H9 (cell line): ENCODE measurements at places on chromosomes 1 and 21. TPM values are rescaled to one million over a fixed set of nuclear protein-coding genes. Genes with fewer than 3 reads are reported as not detected.

FCAMR gene
- total RNA-seq = not detected in 2 replicates

POGZ gene
- total RNA-seq = 93.0 and 102 TPM in 2 replicates

KCNJ9 gene
- 0.09 TPM in 2 replicates for total RNA-seq

ALX3 gene
- not detected in 2 replicates for total RNA-seq

INSRR gene
- not detected in 2 replicates for total RNA-seq

NBPF26 gene
- total RNA-seq = 8.8 and 9.9 TPM in 2 replicates

CSF3R gene
- not detected in 2 replicates for total RNA-seq

SLAMF1 gene
- total RNA-seq = not detected in 2 replicates

DPH2 gene
- total RNA-seq = 74.4 and 79.6 TPM in 2 replicates

S100A7A gene
- not detected in 2 replicates for total RNA-seq

ZBTB8B gene
- total RNA-seq = 1.6 and 1.9 TPM in 2 replicates

SYT14 gene
- 8.8 and 10.3 TPM in 2 replicates for total RNA-seq

DEPDC1 gene
- total RNA-seq = 23.1 and 26.1 TPM in 2 replicates
